ENCODE measurements at places on chromosomes 5 and 9. TPM values are rescaled to one million over a fixed set of nuclear protein-coding genes. Genes with fewer than 3 reads are reported as not detected.

DNA sequence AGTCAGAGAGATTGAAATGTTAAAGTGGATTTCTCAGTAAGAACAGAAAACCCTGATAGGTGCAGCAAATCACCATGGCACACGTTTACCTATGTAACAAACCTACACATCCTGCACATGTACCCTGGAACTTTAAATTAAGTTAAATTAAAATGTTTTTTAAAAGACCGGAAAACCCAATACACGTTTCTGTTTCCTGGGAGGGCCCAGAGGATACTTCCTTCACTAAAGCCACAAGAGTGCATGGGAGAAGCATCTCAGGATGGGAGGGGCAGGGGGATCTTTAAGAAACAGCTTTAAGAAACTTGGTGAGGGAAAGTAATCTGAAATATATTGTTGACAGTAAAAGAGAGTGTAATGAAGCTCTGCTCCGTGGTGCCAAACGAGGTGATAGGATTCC, 164.7 kb upstream of the PTGER4 start:
- no peak overlapping the region for H3K27ac ChIP-seq
- H3K4me3 ChIP-seq, result no peak overlapping the region
- peaks cover 12% of the 10 kb centered on the region for H3K4me1 ChIP-seq

The SPDL1 gene
- total RNA-seq, result 28.5 TPM

The BSPRY gene
- 22.7 TPM for total RNA-seq

GRCh38 chr9:92949266-92949982, 2.1 kb downstream of the FGD3 start:
- H3K36me3 ChIP-seq, result no peaks in the 10 kb centered on the region
- no peak overlapping the region for H3K27ac ChIP-seq
- peaks cover 18% of the 10 kb centered on the region for H3K4me1 ChIP-seq
- H3K27me3 ChIP-seq, result no peaks in the 10 kb centered on the region
- no peak overlapping the region for H3K4me3 ChIP-seq

The SLC4A9 gene
- total RNA-seq, result 0.49 TPM

- no peak overlapping the region for H3K4me3 ChIP-seq
- DNase-seq, result no peak
These were observed 429.5 kb downstream of the TLE1 start for GRCh38 chr9:81259896-81260295.

GRCh38 chr9:112861155-112861554, 29.5 kb downstream of the SLC46A2 start:
- H3K4me3 ChIP-seq, result no peak overlapping the region
- H3K4me1 ChIP-seq, result peaks cover 2% of the 10 kb centered on the region
- no peak for DNase-seq
- no peak overlapping the region for H3K27ac ChIP-seq
- no peaks in the 10 kb centered on the region for H3K27me3 ChIP-seq
- no peaks in the 10 kb centered on the region for H3K36me3 ChIP-seq

DNA sequence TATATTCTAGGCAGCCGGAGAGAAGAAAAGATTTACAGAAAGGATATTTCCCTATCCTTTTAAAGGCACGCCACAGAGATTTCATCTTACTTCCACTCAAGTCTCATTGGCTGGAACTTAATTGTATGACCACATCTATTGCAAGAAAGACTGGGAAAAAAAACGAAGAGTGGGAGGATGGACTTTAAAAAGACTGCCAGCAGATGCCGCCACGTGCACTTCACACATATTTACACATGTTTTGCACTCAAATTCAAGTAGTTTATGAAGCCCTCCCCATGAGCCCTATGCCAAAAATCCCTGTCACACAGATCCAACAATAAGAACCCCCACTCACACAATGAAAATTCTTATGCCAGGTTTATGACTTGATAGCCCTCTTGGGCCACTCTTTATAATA, 138.5 kb upstream of the TYRP1 start:
- H3K27ac ChIP-seq, result no peak overlapping the region
- H3K4me3 ChIP-seq, result no peak overlapping the region
- H3K36me3 ChIP-seq, result no peaks in the 10 kb centered on the region
- H3K27me3 ChIP-seq, result no peaks in the 10 kb centered on the region
- no peak for DNase-seq
- H3K4me1 ChIP-seq, result no peaks in the 10 kb centered on the region

GRCh38 chr5:77394064-77394715, 97.9 kb downstream of the WDR41 start:
- DNase-seq, result no peak
- H3K27me3 ChIP-seq, result no peaks in the 10 kb centered on the region
- H3K4me3 ChIP-seq, result no peak overlapping the region
- no peaks in the 10 kb centered on the region for H3K4me1 ChIP-seq

The MYOT gene
- not detected for total RNA-seq

The SHISAL2B gene
- not detected for total RNA-seq

DNA sequence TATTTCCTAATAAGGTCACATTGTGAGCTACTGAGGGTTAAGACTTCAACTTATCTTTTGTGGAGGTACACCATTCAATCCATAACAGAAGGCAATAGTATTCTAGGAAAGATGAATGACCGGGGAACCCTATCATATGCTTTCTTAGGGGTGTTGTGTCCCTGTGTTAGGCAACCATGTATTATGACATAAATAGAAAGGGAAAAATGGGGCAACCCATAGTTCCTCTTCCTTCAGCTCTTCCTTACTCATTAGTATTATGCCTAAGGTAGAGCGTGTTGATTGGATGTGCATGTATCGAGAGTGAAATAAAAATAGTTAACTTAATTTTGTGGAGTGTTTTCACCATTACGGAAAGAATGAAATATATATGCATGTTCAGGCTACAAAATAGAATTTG, 6.0 kb upstream of the CCNJL start:
- no peaks in the 10 kb centered on the region for H3K36me3 ChIP-seq
- H3K27ac ChIP-seq, result no peak overlapping the region
- no peak overlapping the region for H3K4me3 ChIP-seq
- H3K27me3 ChIP-seq, result no peaks in the 10 kb centered on the region
- H3K4me1 ChIP-seq, result peaks cover 14% of the 10 kb centered on the region

- H3K27me3 ChIP-seq, result no peaks in the 10 kb centered on the region
- no peak overlapping the region for H3K27ac ChIP-seq
- H3K36me3 ChIP-seq, result no peaks in the 10 kb centered on the region
- DNase-seq, result no peak
- H3K4me3 ChIP-seq, result no peak overlapping the region
- no peaks in the 10 kb centered on the region for H3K4me1 ChIP-seq
These were observed 563.8 kb upstream of the ARRDC3 start for GRCh38 chr5:91946870-91947269.

The PCDHA1 gene
- not detected for total RNA-seq

DNA sequence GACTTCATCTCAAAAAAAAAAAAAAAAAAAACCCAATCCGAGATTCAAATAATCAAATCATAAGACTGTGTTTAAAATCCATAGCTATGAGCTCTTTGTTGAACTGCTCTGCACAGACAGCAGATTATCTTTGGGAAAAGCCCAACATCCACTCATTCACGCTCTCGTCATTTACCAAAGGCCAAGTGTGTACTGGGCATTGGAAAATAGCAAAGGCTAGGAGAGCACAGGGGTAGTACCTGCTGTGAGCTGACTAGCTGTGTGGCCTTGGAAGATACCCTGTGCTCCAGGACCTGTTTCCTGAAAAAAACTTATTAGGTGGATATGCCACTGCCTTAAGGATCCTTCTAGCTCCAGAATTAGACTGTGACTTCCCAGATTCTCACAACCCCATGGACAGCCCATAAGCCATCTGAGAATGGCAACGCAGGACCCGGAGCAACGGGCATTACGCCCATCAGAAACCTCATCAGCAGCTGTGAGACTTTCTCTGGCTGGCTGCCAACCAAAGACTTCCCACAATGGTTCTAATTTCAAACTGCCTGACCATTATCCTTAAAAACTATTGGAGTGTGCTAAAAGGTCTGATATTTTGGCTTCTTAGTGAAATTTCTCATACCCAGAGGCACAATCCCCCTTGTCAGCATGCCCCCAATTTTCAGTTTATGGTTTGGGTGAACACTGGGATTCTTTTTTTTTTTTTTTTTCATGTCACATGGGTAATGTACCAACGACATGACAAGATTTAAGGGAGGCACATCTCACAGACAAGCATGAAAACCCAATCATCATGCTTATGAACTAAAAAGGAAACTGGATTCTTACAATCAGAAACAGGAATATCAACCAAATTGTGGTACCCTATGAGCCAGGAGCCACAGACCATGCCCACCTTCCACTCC, 16.8 kb downstream of the SERINC5 start:
- H3K36me3 ChIP-seq, result no peaks in the 10 kb centered on the region
- H3K27ac ChIP-seq, result no peak overlapping the region
- DNase-seq, result no peak
- no peak overlapping the region for H3K4me3 ChIP-seq
- peaks cover 3% of the 10 kb centered on the region for H3K4me1 ChIP-seq
- no peaks in the 10 kb centered on the region for H3K27me3 ChIP-seq

- H3K27me3 ChIP-seq, result peaks cover 2% of the 10 kb centered on the region
- H3K27ac ChIP-seq, result no peak overlapping the region
- no peaks in the 10 kb centered on the region for H3K36me3 ChIP-seq
- no peak overlapping the region for H3K4me3 ChIP-seq
- DNase-seq, result no peak
These were observed 142.9 kb upstream of the GRIA1 start for GRCh38 chr5:153347611-153348010.

DNA sequence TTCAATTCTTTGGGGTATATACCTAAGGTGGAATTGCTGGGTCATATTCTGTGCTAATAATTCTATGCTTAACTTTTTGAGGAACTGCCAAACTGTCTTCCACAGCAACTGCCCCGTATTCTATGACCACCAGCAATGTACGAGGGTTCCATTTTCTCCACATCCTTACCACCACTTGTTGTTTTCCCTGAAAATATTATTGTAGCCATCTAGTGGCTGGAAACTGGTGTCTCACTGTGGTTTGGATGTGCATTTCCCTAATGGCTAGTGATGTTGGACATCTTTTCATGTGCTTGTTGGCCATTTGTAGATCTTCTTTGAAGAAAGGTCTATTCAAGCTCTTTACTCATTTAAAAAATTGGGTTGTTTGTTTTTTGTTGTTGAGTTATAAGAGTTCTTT, 30.7 kb downstream of the MSX2 start:
- no peaks in the 10 kb centered on the region for H3K27me3 ChIP-seq
- peaks cover 11% of the 10 kb centered on the region for H3K4me1 ChIP-seq
- DNase-seq, result no peak
- no peak overlapping the region for H3K27ac ChIP-seq
- no peak overlapping the region for H3K4me3 ChIP-seq

DNA sequence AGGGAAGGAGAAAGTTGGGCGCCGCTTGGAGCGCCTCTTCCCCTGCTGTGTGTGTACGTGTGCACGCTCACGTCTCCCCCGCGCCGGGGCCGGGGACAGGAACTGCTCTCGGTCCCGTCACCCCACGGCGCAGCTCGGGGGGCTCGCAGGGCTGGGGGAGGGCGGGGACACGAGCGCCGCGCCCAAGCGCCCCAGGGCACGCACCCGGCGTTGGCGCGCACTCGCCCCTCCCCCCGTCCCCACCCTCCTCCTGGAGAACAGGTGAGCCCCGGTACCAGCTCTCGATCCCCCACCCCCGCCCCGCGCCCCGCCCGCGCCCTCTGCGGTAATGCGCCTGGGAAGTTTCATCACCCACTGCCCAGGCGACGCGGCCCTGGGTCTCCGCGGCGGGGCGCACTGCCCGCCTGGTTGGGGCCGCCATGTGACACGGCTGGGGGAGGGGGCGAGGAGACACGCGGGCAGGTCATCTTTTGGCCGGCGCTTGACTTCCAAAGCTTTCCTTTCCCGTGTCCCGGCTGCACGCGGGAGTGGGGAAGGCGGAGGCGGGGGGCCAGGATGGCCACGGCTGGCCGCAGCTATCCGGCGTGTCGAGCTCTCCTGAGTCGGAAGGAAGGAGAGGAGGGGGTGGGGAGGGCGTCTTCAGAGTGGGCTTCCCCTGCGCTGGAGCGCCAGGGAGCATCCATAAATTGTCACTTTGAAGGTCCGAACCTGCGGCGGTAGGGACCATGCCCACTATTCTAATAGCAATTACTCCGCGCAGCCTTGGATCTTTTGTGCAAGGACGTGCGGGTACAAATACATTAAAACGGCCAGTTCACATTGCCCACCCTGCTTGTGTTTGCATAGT, 1.5 kb upstream of the STC2 start:
- peaks cover 21% of the 10 kb centered on the region for H3K4me1 ChIP-seq
- peak overlapping the region; percentile 94 for H3K4me3 ChIP-seq
- peaks cover 4% of the 10 kb centered on the region for H3K36me3 ChIP-seq
- H3K27ac ChIP-seq, result peak overlapping the region; percentile 85

The GBGT1 gene
- total RNA-seq, result 0.34 TPM

GRCh38 chr5:135934939-135935338, 19.8 kb downstream of the LECT2 start:
- peaks cover 61% of the 10 kb centered on the region for H3K27me3 ChIP-seq
- H3K36me3 ChIP-seq, result no peaks in the 10 kb centered on the region
- no peak overlapping the region for H3K27ac ChIP-seq
- no peak overlapping the region for H3K4me3 ChIP-seq

DNA sequence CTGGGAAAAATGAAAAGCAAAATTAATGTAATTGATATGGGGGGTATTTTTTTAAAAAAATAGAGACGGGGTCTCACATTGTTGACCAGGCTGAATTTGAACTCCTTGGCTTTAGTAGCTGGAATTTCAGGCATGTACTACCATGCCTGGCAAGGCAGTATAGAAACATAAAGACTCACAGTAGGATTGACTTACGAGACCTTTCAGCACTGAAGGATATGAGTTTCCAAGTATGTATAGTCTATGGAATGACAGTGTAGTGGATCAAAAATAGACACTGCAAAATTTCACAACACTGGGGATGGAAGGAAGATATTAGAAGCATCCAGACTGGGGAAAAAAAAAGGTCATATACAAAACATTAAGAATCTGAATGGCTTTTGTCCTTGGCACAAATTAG, 6.8 kb downstream of the DCP2 start:
- H3K27ac ChIP-seq, result no peak overlapping the region
- H3K36me3 ChIP-seq, result no peaks in the 10 kb centered on the region
- no peak for DNase-seq
- H3K4me3 ChIP-seq, result no peak overlapping the region

The FSD1L gene
- total RNA-seq, result 5.5 TPM
